RPMI7951 (cell line): ENCODE measurements at places on chromosomes 12 and 14.

DNA sequence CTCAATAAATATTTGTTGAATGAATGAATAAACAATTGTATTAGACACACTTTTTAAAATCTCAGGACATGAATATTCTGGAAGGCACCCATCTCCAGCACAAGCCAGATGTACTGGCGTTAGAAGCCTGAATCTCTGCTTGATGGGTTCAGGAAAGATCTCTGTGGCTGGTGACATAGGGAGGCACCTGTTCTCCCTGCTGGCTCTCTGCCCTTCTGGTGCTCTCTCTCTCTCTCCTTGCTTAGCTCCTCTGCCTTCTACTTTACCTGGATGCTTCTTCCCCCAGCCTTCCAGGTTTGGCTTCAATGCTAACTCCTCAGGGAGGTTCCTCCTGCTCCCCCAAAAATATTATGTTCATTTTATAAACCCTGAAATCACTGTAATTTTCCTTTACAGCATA is 1.5 kb downstream of the CYP46A1 start:
- no peak for DNase-seq

GRCh38 chr12:65675141-65675621 is 149.1 kb upstream of the HMGA2 start:
- peak; percentile 33 for DNase-seq

GRCh38 chr12:68428724-68429501 is 96.8 kb upstream of the MDM1 start:
- DNase-seq: no peak

DNA sequence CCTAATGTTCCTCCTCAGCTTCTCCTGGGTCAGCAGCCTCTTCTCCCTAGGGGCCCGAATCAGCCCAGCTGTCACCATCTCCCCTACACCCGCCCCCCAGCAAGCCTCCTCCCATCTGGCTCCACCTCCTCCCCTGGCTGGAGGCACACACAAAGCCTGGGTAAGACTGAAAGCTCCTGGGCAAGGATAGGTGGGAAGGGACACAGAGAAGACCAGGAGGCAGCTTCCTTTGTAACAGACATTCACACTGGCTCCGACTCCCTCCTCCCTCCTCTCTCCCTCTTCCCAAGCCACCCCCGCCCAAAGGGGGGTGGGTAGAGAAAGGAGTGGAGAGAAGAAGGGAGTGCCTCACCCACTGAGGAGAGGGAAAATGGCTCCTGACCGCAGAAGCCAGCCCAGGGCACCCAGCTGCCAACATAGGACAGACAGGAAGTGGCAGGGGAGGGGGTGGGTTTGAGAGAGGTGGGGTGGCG is 4.0 kb downstream of the CHD4 start:
- DNase-seq: peak; percentile 59

DNA sequence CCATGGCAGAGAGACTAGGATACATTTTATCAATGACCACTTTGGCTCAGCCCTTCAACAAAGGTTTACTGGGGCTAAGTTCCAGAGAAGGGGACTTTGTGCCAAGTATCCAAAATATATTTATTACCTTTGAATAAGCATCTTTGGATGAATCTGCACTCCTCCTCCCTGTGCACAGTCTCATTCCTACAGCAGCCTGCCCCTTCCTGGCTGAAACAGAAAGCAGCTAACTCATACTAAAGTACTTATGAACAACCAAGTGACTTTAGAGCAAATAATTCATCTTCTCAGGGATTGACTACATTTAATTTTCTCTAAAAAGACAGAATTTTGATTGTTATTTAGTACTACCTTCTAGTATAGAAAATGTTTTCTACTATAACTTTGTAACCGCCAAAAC is 47.8 kb upstream of the ETV6 start:
- no peak for DNase-seq
